ENCODE measurements at places on chromosomes 1 and 21.

- no peak for DNase-seq
Observed at GRCh38 chr1:164423136-164423535, 135.8 kb upstream of the PBX1 start.

DNA sequence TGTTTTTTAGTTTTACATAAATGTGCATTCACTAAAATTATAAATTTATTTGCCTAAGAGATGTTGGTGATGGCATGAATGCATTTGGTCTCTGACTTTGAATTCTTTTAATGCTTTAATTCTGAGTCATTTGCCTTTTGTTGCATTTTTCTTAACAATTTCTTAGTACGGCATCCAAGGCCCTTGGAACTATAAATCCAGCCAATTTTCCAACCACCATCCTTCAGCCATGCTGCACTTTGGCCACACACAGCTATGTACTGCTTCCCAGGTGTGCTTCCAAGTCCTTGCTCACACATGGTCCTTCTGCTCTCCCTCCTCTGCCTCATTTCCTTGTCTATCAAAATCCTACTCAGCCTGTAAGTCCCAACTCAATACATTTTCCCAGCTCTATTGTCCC, 161.0 kb downstream of the DHRS3 start:
- DNase-seq: no peak

DNA sequence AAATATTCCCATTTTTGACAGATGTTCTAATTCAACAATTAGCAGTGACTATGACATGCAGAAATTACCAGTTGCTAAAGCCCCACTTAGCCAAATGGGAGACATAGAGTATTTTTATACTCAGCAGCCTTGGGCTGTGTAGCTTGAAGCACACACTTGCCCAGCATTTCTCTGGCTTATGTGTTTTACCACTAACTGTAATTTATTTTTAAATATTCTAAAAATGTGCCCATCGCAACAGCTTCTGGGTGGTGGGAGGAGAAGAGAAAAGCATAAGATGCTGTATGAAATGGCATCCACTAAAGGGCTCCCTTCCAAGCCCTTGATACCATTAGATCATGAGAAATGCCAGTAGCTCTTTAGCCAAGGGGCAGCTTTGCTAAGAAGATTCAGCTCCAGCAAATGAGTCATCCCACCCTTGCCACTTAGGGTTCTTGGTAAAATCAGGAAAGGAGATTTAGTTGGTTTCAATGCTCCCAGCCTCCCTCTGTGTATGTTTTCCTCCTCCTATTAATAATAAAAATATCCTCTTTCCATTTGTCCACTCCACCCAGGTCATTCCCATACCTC, 462.7 kb upstream of the DEPDC1 start:
- DNase-seq: no peak

DNA sequence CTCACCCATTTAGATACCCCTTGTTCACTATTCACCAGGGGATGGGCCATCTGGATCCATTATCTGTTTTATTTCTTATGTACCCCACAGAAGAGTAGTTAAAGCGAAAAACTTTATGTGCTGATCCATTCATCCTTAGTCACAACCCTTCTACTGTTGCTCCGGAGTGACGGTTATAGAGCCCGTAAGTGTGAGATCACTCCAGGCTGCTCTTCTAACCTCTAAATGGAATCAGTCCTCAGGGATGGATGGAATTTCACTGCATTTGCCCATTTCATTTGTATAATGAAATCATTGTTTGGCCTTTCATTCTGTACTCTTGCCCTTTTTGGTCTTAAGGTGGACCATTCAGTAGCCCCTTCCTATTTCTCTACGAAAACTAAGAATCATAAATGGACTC, 409.3 kb upstream of the RUNX1 start:
- no peak for DNase-seq

DNA sequence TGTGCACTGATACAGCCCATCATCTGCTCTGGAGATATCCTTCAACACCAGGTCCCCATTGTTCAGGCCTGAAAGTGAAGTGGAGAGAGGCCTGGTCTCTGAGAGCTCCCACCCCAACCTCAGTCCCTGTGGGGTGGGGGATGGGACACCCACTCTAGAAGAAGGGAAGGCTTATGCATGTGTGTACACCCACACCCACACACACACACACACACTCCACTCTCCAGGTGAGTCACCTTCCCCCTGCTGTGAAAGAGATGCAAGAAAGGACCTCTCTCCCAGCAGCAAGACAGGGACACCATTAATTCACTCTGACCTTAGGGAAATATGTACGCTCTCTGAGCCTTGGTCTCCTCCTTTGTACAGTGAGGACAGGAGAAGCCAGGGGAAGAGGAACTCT, 5.9 kb downstream of the VSIG8 start:
- no peak for DNase-seq

- peak; percentile 93 for DNase-seq
Observed at GRCh38 chr21:39014747-39015146, 168.5 kb downstream of the PSMG1 start.

All from inflammatory macrophage treated with lipopolysaccharide for 1 hour (primary cell).